ENCODE measurements at places on chromosomes 3 and 15.

- no peak for DNase-seq
Observed at GRCh38 chr15:26144836-26145235, 281.7 kb upstream of the ATP10A start.

- no peak for DNase-seq
Observed at GRCh38 chr15:101168898-101169494, 82.9 kb downstream of the CHSY1 start.

DNA sequence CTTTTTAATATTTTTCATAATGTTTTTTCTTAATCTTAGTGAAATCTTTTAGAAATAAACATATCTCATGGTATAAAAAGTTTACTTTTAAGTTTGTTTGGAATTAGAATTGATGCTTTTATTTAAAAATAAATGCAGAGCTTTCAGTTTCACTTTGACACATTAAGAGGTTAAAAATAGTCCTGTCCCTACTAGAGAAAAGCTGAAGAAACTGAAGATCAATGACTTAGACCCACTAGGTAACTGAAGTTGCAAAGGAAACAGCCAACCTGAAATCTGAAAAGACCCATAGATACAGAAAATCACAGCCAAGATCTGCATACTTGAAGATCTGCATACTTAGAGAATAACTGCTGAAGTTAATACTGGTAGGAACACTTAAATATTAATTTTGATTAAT is 237.6 kb downstream of the RAP2B start:
- no peak for DNase-seq

GRCh38 chr3:64814351-64814750 is 126.6 kb upstream of the ADAMTS9 start:
- no peak for DNase-seq

- no peak for DNase-seq
Observed at GRCh38 chr15:56774356-56774755, 41.0 kb upstream of the ZNF280D start.

- DNase-seq = peak; percentile 48
Observed at GRCh38 chr3:183584246-183584913, 28.9 kb upstream of the KLHL6 start.

GRCh38 chr3:36777424-36778218 is 13.3 kb upstream of the DCLK3 start:
- no peak for DNase-seq

- no peak for DNase-seq
Observed at GRCh38 chr3:195578565-195578964, 5.2 kb downstream of the APOD start.

DNA sequence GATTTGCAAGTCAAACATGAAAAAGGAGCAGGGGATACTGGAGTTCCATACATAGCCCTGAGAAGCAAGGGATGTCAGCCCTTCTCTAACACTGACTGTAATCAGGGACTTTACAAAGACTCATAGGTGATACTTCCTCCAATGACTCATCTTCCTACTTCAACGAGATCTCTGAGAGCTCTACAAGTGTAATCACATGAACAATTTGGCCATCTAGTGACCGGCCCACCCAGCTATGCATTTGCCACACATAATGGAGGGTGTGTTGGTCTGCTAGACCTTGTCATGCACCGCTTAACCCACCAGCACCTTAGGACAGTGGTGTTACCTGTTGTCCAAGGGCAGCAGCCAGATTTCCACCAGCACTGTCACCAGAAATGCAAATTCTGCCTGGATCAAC is 75.3 kb downstream of the NCEH1 start:
- no peak for DNase-seq

DNA sequence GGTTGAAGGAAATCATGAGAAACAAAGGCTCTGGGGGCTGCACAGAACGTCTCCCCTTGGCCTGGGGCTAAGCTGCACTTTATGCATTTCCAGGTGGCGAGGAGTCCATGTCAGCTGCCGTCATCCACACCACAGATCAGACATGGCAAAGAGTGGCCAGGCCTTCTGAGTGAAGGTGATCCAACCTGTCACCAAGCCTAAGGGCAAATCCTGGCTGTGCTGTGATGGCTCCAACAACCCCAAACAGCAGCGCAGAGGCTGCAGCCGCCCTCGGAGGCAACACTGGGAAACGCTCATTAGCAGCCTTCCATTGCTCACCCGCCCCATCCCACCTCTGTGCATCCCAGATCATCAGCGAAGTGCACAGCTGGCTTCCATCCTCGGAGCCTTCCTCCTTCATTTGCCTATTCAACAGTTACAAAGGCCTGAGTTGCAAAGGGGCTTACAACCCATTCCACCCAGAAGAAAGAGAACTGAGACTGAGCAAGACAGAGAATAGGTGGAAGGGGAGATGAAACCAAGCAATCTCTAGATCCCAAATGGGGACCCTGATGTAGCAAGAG is 55.7 kb downstream of the SRGAP3 start:
- no peak for DNase-seq

GRCh38 chr3:35500641-35501350 is 138.5 kb upstream of the ARPP21 start:
- no peak for DNase-seq

DNA sequence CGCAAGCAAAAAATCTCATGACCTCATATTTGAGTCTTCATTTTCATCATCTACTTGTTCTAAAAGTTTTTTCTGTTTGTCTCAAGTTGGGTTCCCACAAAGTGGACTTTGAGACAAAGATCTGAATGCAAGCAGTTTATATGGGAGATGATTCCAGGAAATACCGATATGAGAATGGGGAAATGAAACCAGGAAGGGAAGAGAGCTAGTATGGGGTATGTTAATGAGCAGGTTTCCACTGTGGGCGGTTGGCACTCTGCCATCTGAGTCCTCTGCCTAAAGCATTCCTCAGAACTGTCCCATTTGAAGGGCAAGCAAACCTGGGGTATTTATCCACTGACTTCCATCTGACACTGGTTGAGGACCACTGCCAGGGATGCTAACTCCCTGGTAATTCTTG is 8.8 kb downstream of the ADPRH start:
- DNase-seq = no peak

All from fibroblast of villous mesenchyme (primary cell).